ENCODE measurements at places on chromosomes 2 and 18.

- DNase-seq: no peak
Measured at GRCh38 chr2:38515155-38516074, 87.3 kb downstream of the HNRNPLL start.

GRCh38 chr2:200667413-200667812, 81.6 kb downstream of the AOX1 start:
- no peak for DNase-seq

DNA sequence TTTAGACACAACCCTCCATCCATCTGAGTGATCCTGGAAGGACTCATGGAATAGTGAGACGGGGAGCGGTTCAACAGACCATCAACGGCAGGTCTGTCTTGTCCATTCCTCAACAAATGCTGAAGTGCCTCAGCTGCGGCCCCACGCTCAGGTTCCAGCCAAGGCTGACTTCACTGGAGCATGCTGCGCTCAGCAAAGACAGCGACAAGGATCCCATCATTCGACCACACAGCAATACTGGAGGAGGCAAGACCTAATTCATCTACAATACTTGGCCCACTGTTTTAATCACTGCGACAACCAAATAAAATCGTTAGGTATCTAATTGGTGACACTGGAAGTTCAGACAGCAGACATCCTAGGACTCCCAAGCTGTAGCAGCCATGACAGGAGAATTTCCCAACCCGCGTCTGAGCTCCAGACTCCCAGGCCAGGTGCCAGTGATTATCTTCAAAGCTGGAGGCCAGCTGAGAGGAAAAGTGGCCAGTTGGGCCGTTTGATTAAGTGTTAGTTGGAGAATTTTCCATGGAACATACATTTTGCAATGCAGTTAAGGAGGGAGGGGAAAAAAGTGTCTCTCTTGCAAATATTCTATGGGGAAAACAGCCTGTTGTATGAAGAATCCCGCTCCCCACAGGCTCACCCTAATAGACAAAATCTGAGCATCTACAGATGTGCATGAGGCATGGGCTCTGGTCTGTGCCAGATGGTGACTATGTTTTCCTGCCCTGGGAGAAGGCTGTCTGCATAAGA, 92.5 kb upstream of the SLC35G4 start:
- DNase-seq: no peak

- no peak for DNase-seq
Measured at GRCh38 chr18:36640021-36640952, 188.5 kb downstream of the TPGS2 start.

GRCh38 chr2:189153619-189154018, 25.9 kb downstream of the COL5A2 start:
- no peak for DNase-seq

GRCh38 chr18:48308755-48309575, 100.2 kb downstream of the ZBTB7C start:
- DNase-seq: no peak

DNA sequence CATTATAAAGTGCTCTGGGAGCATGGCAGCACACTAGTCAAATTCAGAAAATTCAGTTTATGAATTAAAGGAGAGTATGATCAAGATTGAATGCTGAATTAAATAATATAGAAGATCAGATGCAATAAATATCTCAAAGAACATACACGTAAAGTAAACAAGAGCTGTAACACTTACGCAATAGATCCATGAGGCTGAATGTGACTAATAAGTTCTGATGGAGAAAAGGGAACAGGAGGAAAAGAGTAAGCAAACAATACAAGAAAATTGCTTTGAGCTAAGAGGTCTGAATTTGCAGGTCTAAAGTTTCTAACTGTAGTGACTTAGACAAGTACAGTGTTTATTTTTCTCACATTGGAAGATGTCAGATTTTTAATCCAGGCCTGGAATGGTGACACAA, 646.7 kb upstream of the ZNF804A start:
- no peak for DNase-seq

DNA sequence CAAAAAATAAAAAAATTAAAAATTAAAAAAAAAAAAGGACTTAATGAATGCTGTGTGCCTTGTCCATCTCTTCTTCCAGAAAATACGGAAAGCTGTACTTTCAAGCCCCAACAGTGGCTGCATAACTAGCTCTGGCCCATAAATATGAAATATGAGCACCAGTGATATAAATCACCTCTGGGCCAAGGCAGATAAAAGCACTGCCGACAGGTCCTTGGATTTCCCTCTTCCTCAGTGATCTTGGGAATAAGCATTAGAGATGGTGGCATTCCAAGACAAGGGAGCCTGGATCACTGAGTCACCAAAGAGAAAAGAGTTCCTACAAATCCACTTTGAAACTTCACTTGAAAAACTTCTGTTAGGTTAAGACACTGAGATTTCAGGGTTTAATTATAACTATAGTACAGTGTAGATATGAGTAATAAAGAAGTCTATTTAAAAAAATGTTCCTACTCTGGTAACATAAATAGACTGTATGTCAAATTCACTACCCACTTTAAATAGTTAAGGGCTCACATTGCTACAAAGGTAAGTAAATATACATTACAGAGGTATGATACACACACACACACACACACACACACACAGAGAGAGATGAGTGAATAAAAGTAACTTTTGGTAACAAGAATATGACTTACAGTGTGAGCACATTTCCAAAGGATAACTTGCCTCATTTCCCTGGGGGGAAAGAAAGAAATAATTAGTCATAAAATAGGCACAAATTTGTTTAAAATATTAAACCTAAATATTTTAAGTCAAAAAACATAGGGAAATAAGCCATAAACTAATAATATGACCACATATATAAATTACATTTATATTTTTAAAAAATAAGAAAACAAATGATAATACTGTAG, 35.6 kb downstream of the PPP3R1 start:
- no peak for DNase-seq

- no peak for DNase-seq
Measured at GRCh38 chr2:12050396-12050795, 304.0 kb downstream of the LPIN1 start.

DNA sequence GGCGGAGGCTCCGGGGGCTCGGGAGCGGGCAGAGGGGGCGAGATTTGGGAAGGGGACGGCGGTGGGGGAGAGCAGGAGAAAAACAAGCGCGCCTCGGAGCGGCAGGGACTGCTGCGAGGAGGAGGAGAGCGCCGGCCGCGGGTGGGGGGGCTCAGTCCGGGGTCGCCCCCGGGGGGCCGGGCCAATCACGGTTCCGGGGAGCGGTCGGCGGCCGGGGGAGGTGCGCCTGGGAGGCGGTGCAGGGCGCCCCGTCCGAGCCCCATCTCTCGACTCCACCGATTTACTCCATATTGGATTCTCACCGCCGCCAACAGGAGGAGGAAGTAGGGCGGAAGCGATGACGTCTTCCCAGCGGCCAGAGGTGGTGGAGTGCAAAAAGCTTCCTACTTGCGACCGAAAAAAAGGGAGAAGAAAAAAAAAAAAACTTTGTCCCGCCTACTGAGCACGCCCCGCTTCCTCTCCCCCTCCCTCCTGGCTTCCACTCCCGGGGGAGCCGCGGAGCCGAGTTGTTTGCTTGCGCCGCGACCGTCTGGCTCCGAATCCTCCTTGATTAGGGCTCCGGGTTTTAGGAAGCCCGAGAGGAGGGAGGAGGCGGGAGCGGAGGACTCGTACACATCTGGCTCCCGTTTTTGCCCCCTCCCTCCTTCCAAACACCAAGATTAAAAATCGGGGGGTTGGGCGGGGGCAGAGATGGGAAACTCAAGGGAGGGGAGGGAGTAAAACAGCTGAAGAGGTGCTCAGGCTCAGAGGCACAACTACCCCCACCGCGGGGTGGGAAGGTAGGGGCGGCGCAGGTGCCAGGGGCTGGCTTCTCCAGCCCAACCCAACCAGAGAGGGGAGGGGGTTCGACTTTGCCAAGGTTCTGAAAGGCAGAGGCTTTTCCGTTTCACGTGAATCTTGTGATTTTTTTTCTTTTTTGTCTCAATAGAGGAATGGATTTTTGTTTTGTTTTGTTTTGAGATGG, at the start of gene SPRED2:
Gene SPRED2, minus strand, starts transcription at position 373 of the 964 bp plus-strand sequence. CDS start 612 bp downstream, outside the sequence.
- DNase-seq: peak; percentile 74

DNA sequence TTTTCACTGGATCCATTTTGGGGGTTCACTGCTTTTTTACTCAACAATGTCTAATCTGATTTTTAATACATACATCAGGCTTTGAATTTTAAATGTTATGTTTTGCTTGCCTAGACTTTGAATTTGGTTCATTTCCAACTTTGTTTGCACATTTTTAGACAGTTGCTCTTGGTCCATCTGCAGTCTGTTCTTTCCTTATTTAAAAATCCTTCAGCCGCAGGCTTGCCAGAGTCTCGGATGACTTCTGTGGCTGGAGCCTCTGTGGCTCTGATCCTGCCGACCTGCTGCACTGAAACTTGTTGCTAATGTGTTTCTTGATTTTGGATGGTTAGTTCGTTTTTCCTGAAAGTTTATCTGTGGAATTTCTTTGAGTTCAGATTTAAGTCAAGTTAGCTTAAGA, 172.0 kb upstream of the ALKAL2 start:
- DNase-seq: no peak

DNA sequence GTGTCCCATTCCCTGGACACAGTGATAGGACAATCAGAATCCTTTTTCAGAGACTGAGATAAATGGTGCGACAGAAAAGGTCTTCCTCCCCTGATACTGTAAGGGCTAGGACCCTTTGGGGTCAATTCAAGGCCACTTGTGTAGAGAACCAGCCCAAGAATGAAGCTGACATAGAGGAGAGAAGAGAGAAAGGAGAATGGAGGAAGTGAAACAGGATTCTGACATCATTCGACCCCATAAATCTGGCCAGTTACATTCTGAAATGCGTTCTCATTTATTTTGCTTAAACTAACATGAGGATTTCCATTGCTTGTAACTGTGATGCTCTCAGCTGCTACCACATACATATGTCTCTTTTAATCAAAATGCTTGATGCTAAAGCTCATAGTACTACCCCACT, 148.1 kb downstream of the TMEM163 start:
- DNase-seq: no peak

- no peak for DNase-seq
Measured at GRCh38 chr2:112310906-112311305, 35.5 kb downstream of the ZC3H6 start.

DNA sequence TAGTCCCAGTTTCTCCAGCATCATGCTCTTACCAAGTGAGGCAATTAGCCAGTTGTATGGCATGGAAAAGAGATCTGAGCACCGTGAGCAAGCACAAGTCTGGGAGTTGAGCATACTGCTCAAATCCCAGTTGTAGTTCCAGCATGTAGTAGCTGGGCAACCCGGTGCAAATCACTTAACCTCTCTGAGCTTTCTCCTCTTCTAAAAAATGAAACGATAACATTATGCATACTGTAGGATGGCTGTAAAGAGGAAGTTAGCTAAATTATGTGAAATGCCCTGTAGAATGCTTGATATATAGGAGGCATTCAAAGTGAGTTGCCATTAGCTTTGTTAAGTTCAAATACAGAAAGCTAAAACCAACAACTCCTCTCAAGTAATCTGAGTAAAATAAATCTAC, 164.0 kb upstream of the ZEB2 start:
- no peak for DNase-seq

- no peak for DNase-seq
Measured at GRCh38 chr2:169010633-169011460, 20.3 kb downstream of the ABCB11 start.

DNA sequence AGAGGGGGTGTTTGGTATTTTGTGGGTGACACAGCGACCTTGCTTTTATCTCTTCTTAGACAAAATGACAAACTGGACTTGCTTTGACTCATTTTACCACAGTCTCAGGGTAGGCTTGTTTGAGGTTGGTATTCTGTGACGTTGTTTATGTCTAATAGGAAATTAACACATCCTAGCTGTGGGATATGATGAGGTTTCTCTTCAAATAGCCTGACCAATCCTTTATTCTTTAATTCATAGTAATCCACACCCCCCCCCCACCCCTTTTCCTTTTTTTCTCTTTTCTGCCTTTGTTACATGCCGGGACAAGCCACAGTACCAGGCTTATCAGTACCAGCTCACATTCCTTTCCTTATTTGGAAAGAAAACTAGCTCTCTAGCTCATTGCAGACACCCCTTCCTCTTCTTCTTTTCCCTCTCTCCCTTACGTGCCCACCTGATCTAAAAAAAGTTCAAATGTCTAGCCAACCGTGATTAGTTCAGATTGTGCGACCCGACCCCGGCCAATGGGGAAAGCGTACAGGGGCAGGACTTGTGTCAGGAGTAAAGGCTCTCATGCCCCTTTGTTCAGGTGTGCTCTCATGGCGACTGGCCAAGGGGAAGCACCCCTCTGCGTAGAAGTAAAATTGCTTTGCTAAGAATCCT, 52.2 kb upstream of the PTPRM start:
- DNase-seq: no peak

DNA sequence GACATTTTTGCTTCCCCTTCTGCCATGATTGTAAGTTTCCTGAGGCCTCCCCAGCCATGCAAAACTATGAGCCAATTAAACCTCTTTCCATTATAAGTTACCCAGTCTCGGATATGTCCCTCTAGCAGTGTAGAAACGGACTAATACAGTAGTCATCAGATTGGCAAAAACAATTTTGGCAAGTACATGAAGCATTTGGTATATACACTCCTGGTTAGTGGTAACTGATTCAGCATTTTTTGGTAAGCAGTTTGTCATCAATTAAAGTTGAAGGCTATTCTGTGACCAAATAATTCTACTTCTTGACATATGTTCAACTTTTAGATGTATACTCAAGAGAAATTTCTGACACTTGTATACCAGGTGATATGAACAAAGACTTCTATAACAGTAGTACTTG, 190.5 kb upstream of the STON1 start:
- DNase-seq: no peak

DNA sequence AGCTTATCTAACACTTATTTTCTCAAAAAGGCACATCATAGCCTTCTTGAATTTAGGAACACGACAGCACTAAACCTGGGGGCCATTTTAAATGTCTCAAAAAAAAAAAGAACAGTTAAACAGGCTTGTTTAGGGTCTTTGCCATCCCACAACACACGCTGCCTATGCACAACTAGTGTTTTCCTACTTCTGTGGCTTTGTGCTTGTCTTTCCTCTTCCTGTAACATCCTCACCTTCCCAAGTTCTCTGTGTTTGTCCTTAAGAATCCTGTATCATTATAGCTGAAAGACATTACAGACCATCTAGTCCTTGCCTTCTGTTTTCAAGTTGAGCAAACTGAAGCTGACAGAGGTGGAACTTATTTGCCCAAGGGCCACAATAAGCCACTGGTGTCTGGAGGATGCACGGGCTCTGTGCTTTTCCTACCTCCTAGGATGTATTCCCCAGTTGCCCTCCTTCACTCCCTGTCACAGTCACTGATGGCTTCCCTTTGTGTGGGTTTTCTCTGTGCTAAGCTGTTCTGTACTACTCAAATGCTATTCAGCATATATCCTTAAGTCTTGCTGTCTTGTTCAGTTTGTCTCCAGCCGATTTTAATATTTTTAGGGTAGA, 22.6 kb downstream of the SNRPD1 start:
- DNase-seq: no peak

DNA sequence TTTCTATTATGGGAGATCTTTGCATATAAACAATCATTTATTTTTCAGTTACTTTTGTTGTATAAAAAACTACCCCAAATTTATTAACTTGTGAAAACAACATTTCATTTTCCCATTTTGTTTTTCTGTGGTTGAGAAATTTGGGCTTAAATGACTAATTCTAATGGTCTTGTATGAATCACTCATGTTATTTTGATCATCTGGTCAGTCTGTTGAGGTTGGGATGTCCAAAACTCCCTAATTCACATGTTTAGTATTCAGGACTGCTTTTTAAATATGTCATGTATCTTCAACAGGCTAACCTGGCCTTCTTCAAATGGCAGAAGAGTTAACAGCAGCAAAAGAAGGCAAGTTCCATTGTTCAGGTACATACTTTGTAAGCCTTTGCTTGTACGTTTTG, 788.1 kb downstream of the TRIB2 start:
- no peak for DNase-seq

GRCh38 chr2:41123341-41123740, 671.5 kb upstream of the SLC8A1 start:
- DNase-seq: no peak
